ENCODE measurements at places on chromosomes 1 and 21.
A peak's percentile ranks its signal among the peaks of the same experiment; 100 is the strongest.

DNA sequence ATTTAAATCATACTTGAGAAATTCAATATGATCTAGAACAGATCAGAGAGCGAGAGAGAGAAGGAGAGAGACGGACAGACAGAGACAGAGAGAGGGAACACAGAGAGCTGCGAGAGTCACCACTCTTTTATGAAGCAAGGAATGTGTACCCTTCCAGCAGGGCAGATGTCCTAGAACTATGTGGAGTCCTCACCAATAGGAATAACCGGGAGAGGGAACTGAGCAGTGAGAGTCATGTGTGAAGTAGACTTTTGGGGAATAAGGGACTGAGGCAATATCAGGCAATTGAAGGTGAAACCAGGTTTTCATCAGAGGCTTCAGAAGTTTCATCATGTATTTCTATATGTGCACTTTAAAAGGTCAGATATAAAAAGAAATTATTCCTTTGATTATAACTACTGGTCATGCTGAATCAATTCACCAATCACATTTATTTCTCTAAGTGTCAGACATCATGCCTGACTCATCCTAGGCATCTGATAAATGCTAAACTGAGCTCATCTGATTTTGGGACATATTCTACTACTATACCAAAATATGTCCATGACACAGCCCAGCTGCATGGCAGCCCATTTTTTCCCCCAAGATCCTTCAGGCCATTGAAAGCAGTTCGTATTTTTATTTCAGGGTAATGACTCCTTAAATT is 22.4 kb downstream of the VTCN1 start:
- no peak for DNase-seq

- DNase-seq = no peak
These were observed 22.8 kb downstream of the MYOM3 start for GRCh38 chr1:24089027-24089742.

GRCh38 chr1:7335224-7335879 is 435.7 kb upstream of the VAMP3 start:
- no peak for DNase-seq

- no peak for DNase-seq
These were observed 12.9 kb downstream of the STX12 start for GRCh38 chr1:27785781-27786455.

GRCh38 chr1:181101581-181102226 is 13.2 kb downstream of the IER5 start:
- no peak for DNase-seq

DNA sequence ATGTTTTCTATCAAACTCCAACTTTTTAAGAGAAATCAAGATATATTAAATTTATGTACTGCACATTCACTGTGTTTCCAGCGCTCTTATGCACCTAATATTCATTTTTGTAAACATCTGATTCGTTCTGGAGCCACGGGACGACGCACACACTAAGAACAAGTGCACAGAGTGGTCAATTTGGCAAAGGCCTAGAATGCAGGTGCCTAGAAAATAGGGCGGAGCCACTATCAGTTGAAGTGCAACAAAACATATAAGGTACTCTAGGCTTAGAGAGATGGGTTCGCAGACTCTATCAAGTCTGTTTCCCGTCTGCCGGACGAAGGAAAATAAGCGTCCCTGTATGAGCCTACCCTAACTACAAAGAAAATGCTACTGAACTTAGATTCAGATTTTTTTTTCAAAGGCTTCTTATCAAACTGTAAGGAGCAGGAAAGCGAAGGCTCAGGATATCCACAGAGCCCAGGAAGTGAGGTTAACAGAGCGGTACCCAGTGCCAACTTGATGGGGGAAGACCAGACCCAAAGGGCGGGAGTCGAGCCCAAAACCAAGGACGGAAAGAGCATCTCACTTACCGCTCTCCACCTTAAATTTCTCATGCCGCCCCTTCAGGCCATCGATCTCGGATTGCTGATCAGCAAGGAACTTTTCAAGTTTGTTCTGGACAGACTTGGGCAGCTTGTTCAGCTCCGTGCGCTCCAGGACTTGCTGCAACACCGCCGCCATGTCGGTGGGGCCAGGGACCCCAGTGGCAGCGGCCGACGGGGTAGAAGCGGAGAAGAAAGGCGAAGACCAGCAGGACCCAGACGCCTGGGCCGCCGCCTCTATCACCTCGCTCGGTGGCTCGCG is 526 bp downstream of the TPR start:
- DNase-seq = peak; percentile 55

DNA sequence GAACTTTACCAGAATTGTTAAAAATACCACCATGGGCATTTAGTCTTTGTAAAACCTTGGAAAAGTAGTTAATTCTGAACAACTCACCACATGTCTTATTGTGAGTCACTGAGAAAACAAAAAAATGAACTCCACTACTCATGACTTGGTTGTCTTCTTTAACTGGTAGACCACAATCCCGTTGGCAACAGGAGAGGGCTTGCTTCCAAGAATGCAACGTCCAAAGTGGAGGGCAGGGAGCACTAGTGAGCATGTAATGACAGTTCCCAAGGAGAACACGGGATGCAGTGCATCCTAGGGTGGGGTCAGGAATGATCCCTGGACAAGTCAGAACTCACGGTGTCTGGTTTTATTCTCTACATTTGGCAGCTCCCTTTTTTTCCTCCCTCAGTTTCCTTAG is 15.2 kb upstream of the HMCN1 start:
- DNase-seq = peak; percentile 27

GRCh38 chr1:111222308-111223125 is 5.0 kb upstream of the CHI3L2 start:
- peak; percentile 75 for DNase-seq

DNA sequence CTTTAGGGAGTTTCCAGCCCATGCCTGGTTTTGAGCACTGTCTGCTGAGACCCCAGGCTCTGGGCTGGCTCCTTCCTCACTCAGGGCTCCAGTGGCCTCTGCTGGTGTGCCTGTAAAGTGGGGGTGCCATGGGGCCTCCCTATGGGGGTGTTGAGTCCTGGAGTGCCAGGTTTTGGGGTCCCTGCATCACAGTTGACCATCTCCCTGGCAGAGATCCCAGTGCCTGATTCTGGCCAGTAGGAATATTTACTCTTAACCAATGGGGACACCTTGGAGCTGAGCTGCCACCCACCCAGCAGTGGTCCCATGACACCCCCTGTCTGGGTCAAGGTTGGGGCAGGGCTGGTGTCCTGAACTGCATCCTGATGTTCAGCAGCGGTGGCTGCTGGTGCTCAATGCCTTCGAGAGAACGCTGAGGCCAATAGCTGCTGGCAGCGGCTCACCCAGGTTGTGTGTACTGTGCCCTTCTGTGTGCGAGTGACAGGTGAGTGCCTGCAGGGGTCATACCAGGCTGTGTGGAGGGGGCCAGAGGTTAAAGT is 9.6 kb upstream of the ZNF669 start:
- no peak for DNase-seq

DNA sequence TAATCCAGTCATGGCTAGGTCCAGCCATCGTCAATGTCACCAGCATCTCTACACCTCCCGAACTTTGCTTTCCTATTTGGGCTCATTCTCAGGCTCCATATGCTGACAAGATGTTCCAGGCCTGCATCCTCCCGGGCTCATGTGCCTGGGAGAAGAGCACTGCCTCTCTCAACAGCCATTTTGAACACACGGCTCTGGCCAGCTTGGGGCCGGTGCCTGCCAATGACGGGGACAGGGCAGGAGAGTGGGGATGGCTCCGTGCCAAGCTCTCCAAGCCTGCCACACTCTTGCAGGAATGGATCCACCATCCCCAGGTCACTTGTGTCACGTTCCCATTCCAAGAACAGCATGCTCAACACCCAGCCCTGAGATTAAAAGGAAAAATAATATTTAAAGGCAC is 61.4 kb upstream of the PAX7 start:
- no peak for DNase-seq

DNA sequence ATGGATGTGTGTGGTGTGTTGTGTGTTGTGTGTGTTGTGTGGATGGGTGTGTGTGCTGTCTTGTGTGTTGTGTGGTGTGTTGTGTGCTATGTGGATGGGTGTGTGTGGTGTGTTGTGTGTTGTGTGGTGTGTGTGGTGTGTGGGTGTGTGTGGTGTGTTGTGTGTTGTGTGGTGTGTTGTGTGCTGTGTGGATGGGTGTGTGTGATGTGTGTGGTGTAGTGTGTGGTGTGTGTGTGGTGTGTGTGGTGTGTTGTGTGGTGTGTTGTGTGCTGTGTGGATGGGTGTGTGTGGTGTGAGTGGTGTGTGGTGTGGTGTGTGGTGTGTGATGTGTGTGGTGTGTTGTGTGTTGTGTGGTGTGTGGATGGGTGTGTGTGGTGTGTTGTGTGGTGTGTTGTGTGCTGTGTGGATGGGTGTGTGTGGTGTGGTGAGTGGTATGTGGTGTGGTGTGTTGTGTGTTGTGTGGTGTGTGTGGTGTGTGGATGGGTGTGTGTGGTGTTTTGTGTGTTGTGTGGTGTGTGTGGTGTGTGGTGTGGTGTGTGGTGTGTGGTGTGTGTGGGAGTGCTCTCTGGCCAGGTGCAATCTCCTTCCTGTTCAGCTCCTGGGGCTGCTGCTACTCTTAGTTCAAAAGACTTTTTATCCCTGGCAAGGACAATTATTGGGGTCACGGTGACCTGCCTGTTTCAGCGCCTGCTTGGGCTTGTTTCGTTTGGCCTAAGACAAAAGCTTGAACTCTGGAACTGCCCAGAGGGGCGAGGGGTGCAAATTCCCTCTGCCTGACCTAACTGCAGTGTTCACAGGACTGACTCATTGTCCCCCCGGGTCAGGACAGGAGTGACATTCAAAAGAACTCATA is 101.1 kb downstream of the UBIAD1 start:
- DNase-seq = no peak
